ENCODE measurements at places on chromosomes 16 and 17.
A peak's percentile ranks its signal among the peaks of the same experiment; 100 is the strongest.

DNA sequence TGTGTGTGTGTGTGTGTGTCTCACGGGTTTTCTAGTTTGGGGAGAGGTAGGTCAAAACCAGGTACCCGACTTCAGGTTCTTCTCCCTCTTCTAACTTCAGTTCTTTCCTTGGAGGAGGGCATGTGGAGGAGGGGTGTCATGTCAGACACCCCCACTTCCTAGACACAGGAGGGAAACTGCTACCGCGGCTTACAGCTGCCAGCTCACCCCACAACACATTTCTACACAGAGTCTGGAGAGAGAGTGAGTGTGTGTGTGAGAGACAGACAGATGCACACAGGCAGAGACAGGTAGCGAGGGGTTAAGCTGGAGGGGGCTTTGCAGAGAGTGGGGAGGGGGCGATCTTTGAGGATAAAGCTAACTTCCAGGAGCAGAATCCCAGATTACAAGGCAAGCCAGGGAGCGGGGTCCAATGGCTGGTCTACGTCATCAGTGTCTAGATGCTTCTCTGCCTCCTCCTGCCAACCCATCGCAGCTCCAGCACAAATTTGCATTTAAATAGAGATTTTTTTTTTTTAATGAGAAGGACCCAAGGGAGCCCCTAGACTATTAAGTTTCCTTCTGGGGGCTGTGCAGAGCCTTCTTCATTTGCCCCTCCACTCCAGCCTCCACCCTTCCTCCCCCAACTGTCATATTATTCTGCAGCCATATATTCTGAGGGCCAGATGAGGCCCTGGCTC lies 48.9 kb downstream of the MRM1 start:
- H3K4me1 ChIP-seq = peaks cover 2% of the 10 kb centered on the region
- H3K36me3 ChIP-seq = no peaks in the 10 kb centered on the region
- no peak overlapping the region for H3K4me3 ChIP-seq
- H3K27me3 ChIP-seq = peaks cover 52% of the 10 kb centered on the region

DNA sequence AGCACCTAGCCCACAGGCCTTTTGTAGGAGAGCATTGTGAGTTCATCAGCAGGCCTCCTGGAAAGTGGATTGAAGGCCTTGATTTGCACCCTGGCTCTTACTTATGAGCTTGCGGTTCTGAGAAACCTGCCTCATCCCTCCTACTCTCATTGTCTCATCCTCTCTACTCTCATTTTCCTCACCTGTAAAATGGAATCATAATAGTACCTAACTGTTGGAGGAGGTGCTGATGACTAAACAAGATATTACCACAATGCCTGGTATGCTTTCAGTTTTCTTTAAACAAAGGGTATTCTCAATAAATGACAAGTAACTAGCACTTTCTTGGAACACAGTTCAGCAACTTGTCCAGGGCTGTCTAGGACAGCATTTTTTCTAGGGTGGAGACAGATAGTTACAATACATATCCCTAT lies 243.1 kb upstream of the MAF start:
- peak overlapping the region; percentile 5 for H3K27ac ChIP-seq
- peaks cover 9% of the 10 kb centered on the region for H3K36me3 ChIP-seq
- peaks cover 37% of the 10 kb centered on the region for H3K4me1 ChIP-seq
- DNase-seq = no peak
- H3K27me3 ChIP-seq = no peaks in the 10 kb centered on the region

- H3K36me3 ChIP-seq = no peaks in the 10 kb centered on the region
- DNase-seq = no peak
- no peak overlapping the region for H3K27ac ChIP-seq
These were observed 210.2 kb downstream of the KATNIP start for GRCh38 chr16:27759967-27760788.

- no peaks in the 10 kb centered on the region for H3K27me3 ChIP-seq
- H3K27ac ChIP-seq = no peak overlapping the region
- H3K4me3 ChIP-seq = no peak overlapping the region
- H3K36me3 ChIP-seq = no peaks in the 10 kb centered on the region
These were observed 87.1 kb downstream of the KIF2B start for GRCh38 chr17:53909802-53910201.

- peaks cover 62% of the 10 kb centered on the region for H3K36me3 ChIP-seq
- no peaks in the 10 kb centered on the region for H3K4me1 ChIP-seq
- no peak overlapping the region for H3K27ac ChIP-seq
- DNase-seq = no peak
- no peak overlapping the region for H3K4me3 ChIP-seq
These were observed 49.0 kb downstream of the ESRP2 start for GRCh38 chr16:68186877-68187276.

DNA sequence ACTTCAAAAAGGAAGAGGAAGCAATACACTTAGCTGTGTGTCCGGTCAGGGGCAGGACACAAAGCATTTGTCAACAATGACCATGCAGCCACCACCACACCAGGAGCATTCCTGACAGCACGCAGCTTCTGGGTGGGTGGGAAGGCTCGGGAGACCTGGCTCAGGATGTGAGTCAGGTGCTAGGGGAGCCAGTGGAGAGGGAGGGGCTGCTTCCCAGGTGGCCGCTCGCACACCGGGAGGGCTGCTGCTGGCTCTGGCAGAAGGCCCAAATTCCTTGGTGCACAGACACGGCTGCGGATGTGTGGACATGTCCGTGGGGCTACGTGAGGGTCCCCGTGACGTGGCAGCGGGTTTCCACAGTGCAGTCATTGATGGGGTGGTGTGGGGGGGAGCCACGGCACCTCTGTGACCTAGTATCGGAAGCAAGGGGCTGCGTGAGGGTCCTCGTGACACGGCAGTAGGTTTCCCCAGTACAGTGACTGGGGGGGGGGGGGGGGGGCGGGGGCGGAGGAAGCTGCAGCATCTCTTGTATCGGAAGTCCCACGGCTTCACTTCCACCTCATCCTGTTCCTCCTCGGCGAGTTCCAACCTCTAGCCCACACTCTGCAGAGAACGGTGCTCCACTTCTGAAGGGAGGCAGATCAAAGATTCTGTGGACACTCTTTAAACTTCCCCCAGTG lies 112.8 kb downstream of the ZNF778 start:
- H3K4me1 ChIP-seq = peaks cover 85% of the 10 kb centered on the region
- peaks cover 23% of the 10 kb centered on the region for H3K36me3 ChIP-seq
- H3K27ac ChIP-seq = peak overlapping the region; percentile 56
- peak overlapping the region; percentile 41 for H3K4me3 ChIP-seq
- DNase-seq = peak; percentile 41
- H3K27me3 ChIP-seq = no peaks in the 10 kb centered on the region

DNA sequence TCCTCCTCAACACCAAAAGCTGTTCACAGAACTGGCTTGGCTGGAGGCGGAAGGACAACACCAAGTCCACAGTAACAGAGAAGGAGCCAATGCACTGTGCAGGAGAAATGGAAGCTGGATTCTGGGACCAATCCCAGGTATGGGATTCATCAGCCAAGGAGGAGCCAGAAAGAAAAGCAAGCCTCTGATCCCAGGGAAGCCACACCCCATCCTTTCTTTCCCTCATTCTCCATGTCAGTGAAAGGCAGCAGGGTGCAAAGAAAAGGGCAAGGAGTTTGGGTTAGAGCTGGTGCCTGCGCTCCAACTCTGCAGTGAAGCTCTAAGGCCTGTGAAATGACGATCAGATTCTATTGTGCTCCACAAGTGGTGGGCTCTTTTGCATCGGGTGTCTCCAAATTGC lies 11.0 kb downstream of the DCAKD start:
- peaks cover 3% of the 10 kb centered on the region for H3K36me3 ChIP-seq
- no peak overlapping the region for H3K4me3 ChIP-seq
- DNase-seq = no peak
- H3K27me3 ChIP-seq = no peaks in the 10 kb centered on the region
- no peak overlapping the region for H3K27ac ChIP-seq
- H3K4me1 ChIP-seq = peaks cover 11% of the 10 kb centered on the region

DNA sequence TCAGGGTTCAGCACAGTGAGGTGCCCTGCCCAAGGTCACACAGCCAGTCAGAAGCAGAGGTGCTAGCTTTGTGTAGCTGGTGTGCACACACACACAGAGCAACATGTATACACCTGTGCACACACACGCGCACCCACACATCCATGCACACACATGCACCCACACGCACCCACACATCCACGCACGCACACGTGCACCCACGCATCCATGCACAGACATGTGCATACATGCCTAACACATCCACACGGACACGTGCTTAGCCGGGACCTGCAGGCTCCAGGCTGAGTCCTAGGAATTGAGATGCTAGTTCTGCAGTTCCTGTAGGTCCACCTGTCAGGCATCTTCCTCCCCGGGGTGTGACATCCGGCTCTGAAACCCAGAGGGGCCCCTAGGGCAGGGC lies 13.0 kb upstream of the DPEP1 start:
- H3K36me3 ChIP-seq = no peaks in the 10 kb centered on the region
- no peak overlapping the region for H3K4me3 ChIP-seq
- no peak for DNase-seq
- no peak overlapping the region for H3K27ac ChIP-seq
- peaks cover 15% of the 10 kb centered on the region for H3K4me1 ChIP-seq

GRCh38 chr17:66661411-66662256 lies 173.3 kb upstream of the CACNG5 start:
- no peak overlapping the region for H3K4me3 ChIP-seq
- H3K27ac ChIP-seq = no peak overlapping the region
- DNase-seq = no peak
- peaks cover 36% of the 10 kb centered on the region for H3K36me3 ChIP-seq

- H3K36me3 ChIP-seq = peaks cover 30% of the 10 kb centered on the region
- H3K4me3 ChIP-seq = no peak overlapping the region
- DNase-seq = no peak
- H3K4me1 ChIP-seq = no peaks in the 10 kb centered on the region
These were observed 75.2 kb downstream of the COX10 start for GRCh38 chr17:14144508-14144907.

DNA sequence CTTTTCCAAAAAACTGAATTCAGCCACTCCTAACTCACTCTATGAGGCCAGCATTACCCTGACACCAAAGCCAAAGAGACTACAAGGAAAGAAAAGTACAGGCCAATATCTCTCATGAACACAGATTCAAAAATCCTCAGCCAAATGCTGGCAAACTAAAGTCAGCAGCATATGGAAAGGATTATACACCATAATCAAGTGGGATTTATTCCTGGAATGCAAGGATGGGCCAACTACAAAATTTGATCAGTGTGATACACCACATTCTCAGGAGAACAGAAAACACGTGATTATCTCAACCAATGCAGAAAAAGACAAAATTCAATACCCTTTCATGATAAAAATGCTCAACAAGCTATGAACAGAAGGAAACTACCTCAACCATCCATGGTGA lies 7.7 kb upstream of the AATK start:
- H3K4me3 ChIP-seq = no peak overlapping the region
- H3K27me3 ChIP-seq = peaks cover 8% of the 10 kb centered on the region
- H3K36me3 ChIP-seq = no peaks in the 10 kb centered on the region
- DNase-seq = no peak
- no peaks in the 10 kb centered on the region for H3K4me1 ChIP-seq

DNA sequence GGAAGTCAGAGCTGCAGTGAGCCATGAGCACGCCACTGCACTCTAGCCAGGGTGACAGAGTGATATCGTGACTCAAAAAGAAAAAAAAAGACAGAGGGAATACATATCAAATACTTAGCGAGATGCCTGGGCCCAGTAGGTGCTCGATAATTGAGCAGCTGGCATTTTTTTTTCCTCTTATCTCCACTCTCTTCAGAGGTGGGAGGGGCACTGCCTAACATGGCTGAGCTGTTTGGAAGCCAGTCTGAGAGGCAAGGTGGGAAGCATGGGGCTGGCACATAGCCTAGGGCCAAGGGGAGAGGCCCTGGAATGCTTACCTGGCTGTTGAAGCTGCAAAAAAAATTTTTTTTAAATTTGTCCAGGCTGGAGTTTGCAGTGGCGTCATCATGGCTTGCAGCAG lies 38.4 kb downstream of the HIC1 start:
- peaks cover 8% of the 10 kb centered on the region for H3K36me3 ChIP-seq
- H3K27me3 ChIP-seq = no peaks in the 10 kb centered on the region
- peaks cover 49% of the 10 kb centered on the region for H3K4me1 ChIP-seq
- H3K27ac ChIP-seq = no peak overlapping the region
- no peak overlapping the region for H3K4me3 ChIP-seq

DNA sequence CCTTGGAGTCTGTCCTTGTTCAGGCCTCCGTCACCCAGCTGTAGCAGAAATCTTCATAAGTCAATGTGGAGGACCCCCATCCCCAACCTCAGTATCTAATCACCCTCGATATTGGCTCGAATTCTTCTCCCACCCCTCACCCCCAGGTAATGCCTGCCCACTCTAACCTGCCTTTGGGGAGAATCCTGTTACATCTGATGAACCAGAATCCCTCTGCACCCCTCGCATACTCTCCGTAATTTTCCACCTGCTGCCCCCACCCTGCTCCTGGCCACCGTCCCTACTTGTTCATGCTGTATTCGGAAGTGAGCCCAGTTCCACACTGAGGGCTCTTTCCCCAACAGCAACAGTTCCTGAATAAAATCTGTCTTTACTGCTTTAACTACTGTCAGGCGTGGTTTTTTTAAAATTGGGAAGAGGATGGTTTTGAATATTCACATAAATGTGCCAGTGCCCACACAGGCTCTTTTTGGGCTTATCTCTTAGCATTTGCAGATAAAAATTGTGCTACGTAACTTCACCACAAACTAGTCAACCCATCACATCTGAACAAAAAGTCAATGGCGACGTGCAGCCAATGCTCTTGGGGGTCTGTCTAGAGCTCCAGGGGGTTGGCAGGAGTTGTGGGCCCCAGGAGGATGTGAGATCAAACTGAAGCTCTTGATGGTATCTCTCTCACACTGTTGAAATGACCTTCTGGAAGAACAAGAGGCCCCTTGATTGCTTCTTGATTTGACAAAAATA lies 73.7 kb downstream of the NETO2 start:
- no peak for DNase-seq
- no peaks in the 10 kb centered on the region for H3K27me3 ChIP-seq
- no peaks in the 10 kb centered on the region for H3K36me3 ChIP-seq
- H3K27ac ChIP-seq = peak overlapping the region; percentile 3
- no peak overlapping the region for H3K4me3 ChIP-seq

DNA sequence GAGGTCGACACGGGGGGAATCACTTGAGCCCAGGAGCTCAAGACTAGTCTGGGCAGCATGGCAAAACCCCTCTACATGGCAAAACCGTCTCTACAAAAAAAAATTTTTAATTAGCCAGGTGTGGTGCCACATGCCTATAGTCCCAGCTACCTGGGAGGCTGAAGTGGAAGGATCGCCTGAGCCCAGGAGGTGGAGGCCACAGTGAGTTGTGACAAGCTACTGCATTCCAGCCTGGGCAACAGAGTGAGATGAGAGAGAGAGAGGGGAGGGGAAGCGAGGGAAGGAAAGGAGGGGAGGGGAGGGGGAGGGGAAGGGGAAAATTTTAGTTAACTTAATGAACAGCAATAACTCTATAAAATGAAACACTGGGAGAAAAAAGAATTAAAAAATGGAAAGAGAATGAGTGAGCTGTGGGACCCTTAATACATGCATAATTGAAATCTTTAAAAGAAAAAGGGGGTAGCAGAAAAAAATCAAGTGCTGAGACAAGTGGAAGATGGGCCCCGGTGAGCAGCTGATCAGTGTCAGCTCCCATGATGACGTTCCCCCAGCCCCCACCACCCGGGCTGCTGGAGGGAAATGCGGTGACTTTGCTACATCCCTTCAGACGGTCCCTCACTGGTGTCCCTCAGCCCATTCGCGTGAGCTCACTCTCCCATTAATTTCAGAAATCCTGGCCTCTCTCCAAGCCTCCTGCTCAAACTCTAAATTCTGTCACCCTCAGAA lies 2.7 kb downstream of the ASGR2 start:
- peaks cover 2% of the 10 kb centered on the region for H3K27me3 ChIP-seq
- H3K36me3 ChIP-seq = no peaks in the 10 kb centered on the region
- peaks cover 10% of the 10 kb centered on the region for H3K4me1 ChIP-seq
- H3K27ac ChIP-seq = no peak overlapping the region
- no peak for DNase-seq

Data from activated CD4-positive, alpha-beta memory T cell treated with anti-CD3 and anti-CD28 coated beads, Interleukin-2, amount 10 ng/mL, durations not matched to agents 7 days and 5 days (primary cell).